ENCODE measurements at places on chromosomes 3 and 15.

DNA sequence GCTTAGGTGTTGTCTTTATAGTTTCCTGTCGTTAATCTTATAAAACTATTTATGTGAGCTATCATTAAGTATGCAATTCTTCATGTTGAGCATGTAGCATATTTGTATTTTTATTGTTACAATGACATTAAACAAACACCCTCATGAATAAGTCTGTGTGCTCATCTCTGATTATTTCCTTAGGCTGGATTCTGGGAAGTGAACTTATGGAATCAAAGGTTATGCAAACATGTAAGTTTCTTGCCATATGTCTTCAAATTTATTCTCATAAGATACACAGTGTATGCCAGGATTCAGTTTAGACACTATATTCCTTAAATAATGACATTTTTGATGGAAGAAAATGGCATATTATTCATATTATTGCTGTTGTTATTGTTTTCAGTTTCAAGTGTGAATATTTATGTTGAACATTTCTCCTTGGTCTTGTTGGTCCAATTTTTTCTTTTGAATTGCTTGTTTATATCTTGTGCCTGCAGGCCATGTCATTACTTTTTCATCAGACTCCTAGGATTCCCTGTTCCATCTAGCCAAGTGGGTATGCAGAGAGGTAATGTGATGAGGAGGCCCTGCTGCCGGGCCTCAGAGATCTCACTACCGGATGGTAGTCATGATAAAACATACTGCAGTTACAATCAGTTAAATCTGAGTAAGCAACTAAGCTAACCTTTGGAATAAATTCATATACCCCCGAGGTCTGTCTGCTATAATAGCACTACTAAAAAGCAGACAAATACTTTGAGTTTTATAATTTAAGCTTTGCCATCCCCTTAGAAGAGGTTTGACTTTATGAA, 684.3 kb upstream of the SGO1 start:
- no peak for DNase-seq

GRCh38 chr15:47955021-47955420, 165.8 kb upstream of the SLC24A5 start:
- DNase-seq, result no peak

GRCh38 chr3:45127130-45127822, 18.9 kb downstream of the CDCP1 start:
- DNase-seq, result no peak

GRCh38 chr3:171788546-171789351, 21.5 kb downstream of the PLD1 start:
- DNase-seq, result peak; percentile 54

DNA sequence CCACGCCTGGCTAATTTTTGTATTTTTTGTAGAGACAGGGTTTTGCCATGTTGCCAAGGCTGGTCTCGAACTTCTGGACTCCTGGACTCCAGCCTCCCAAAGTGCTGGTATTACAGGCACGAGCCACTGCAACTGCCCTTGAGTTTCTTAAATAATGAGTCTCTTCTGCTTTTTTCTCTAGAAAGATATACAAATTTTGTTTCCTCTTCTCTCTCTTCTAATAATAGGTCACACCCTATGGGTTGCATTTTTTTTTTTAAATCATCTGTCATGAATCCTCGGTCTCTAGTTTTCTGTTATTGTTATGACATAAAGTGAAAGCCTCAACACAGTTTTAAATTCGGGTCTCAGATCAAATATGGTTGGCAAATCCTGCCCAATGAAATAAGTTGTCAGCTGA, 111.2 kb downstream of the IL12A start:
- no peak for DNase-seq

- no peak for DNase-seq
These were observed 205.3 kb upstream of the LINGO1 start for GRCh38 chr15:77838061-77838460.

GRCh38 chr3:57544181-57545125, at the start of gene DNAH12:
Gene DNAH12 (minus strand): TSS chr3:57544344. CDS start chr3:57542870, 1,474 bp downstream.
- peak; percentile 28 for DNase-seq

DNA sequence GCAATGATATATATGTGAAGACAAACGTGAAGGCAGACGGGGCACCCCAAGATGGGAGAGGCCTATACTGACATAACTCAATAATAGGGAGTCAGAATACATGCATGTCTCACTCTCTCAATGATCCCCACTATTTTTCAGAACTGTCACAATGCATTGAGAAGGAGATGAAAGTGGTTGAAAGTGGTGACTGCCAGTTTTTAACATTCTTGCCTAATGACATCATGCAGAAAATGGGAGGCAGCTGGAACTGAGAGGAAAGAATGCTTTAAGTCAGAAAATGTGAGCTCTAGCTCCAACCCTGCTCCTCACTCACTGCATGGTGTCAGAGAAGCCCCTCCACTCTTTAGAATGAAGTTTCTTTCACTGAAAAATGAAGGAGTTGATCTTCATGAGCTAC, 55.3 kb upstream of the P2RY1 start:
- peak; percentile 80 for DNase-seq

- no peak for DNase-seq
These were observed 16.0 kb upstream of the PCOLCE2 start for GRCh38 chr3:142904639-142905436.

DNA sequence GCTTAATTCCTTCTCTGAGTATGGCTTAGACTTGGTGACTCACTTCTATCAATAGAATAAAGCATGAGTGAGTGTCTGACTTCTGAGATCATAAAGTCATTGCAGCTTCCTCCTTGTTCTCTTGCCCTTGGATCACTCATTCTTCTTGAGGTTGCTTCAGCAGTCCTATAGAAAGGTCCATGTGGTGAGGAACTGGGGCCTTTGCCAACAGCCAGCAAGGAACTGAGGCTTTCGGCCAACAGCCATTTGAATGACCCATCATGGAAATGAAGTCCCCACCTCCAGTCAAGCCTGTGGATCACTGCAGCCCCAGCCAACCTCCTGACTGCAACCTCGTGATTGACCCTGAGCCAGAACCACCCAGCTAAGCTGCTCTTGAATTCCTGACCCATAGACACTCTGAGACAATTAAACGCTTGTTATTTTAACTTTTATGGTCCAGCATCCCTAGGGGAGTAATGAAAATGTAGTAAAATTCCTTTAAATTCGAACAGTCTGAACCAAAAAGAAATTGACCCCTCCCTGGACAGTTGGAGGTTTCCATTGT, 84.5 kb downstream of the WDR76 start:
- no peak for DNase-seq

DNA sequence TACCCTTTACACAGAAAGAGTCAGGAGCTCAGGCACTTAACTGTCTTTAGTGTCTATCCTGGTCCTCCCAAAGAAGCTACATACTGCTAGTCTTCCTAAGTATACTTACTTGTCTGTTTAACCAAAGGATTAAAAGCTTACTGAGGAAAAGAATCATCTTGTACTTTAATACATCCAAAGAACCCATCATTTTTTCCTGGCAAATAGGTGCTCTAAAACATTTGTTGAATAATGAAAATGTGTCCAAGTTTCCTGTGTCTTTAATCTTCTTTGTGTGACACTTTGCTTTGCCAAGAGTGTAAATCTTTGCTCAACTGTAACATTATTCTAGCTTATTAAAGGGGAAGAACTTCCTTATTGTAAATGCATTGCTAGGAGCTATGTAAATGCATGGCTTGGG, 519.2 kb downstream of the OTOL1 start:
- DNase-seq, result peak; percentile 80

GRCh38 chr3:127667119-127667681, 5.6 kb upstream of the ABTB1 start:
- DNase-seq, result no peak

DNA sequence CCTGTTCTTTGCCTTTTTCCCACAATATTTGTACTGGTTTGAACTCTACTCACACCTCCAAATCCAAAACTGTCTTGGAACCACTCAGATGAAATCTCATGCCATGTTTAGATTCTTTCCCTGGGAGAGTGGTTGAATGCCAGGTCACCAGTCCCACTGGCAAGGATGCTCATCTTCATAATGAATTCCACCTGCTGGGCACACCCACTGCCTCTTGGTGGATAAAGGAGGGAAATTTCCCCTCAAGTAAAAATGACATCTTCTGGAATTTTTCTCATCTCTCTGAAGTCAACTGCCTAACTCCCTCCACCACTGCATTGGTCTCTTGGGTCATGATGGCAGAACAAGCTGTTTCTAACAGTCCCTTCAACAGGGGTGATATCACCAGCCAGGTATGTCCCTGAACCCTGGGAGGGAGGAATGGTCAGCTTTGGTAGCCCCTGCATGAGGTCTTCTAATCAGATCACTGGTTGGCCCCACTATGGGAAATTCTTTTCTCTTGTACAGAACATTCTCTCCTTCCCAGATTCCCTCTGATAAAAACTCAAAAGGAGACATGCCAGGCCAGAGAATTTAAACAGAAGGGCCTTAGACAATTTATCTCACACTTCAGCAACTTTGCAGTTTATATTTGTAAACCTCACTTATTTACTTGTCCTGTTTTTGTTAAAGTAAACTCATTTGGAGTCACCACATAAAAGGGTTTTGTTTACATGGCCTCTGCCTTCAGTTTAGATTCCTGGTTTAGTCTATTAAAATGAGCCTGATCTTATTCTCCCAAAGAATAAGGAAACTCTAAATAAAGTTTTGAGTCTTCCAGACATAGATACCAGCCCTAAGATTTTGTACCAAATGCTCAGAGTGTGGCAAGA, 143.4 kb downstream of the WNT5A start:
- no peak for DNase-seq

- DNase-seq, result no peak
These were observed 27.8 kb downstream of the CFAP161 start for GRCh38 chr15:81161851-81162250.

DNA sequence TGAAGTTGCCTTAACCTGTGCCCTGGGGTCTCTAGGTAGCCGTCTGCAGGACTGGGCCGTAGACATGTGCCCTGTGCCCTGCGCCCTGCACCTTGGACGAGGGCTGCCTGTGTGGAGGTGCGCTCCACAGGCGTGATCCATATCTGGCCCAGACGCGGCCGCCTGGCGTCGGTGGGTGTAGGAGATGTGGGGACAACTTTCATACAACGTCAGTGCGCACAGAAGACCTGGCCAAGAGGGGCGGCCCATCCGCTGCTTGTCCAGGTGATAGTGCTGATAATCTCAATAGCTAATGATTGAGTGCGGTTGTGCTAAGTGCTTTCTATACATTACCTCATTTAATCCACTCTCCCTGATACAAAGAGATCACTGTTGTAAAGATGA, 665 bp upstream of the RASGRP1 start:
- DNase-seq, result no peak

- DNase-seq, result peak; percentile 32
These were observed 36.6 kb downstream of the PSTPIP1 start for GRCh38 chr15:77031376-77032050.

DNA sequence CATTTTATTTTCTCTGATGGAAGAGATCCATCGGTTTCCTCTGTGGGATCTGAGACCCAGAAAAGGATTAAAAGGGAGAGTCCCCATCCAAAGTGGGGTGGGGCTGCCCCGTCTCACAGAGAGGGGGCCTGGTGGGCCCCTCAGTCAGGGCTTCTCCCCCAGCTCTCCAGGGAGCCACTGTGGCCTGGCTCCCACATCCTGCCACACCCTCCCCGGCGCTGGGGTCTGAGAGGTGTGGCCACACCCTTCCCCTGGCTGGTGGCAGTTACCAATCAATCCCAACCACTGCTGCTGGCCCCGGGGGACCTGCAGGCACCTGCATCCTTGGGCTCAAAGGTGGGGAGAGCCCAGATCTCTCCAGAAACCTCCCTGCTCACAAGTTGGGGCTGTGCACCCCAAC, 161.8 kb upstream of the IQSEC1 start:
- DNase-seq, result no peak

Data from muscle of back (tissue), 13 donors.